RPMI7951 (cell line): ENCODE measurements at places on chromosomes 12 and 14. TPM values are rescaled to one million over a fixed set of nuclear protein-coding genes. Genes with fewer than 3 reads are reported as not detected.

DNA sequence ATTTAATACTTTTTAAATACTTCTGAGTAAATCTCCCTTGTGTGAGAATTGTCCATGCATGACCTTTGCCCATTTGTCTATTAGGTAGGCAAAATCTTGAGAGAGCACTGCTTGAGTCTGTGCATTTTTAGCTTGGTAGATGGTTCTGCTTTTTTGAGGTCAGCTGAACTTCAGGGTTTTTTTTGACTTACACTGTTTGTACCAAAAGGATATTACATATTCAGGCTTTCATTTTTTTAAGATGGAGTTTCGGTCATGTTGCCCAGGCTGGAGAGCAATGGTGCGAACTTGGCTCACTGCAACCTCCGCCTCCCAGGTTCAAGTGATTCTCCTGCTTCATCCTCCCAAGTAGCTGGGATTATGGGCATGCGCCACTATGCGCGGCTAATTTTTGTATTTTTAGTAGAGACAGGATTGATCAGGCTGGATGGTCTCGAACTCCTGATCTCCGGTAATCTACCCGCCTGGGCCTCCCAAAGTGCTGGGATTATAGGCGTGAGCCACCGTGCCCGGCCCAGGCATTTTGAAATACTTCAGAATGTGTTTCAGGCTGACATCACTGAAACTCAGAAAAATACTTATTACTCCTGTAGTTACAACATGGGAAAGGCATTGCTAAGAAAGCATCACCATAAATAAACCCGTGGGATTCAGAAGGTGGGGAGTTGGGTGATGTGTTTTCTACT is 11.1 kb downstream of the RASSF3 start:
- no peak for DNase-seq

GRCh38 chr12:4956054-4956453 is 46.3 kb downstream of the KCNA1 start:
- DNase-seq: no peak

DNA sequence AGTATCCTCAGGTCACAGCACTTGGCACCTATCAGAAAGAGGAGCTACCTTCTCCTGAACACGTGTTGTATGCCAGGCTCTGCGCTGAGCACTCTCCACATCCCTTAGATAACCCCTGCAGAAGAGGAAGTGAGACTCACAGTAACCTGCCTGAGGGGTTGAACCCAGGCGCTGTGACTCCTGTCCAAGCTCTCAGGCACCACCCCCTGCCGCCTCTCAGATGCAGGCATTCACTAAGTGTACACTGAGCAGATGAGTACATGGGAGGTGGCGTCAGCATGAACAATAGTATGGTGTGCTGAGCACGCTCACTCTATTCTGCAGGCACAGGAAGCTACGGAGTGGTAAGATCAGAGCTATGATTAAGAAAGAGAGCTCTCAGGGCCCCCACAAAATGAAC is 21.0 kb upstream of the RIC8B start:
- no peak for DNase-seq

- no peak for DNase-seq
These were observed 39.1 kb upstream of the GZMB start for GRCh38 chr14:24673059-24673458.

DNA sequence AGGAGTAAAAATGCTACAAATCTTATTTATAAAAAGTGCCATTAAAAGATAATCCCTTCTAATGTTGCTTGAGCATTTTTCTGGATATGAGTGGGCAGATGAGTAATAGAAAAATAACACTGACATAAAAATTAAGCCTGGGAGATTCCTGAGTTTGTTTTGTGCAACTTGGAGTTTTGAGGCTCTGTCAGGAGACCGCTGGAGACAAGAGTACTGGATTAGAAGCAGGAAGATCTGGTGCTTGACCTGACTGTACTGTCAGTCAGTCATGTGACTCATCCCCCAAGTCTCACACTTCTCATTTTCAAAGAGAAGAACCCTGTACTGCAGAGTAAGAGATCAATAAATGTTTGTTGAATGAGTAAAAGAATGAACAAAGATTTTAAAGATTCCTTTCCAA is 29.4 kb downstream of the ANO4 start:
- DNase-seq: no peak

Gene ERP27
- total RNA-seq: 0.10 TPM in 1 of 2 replicates, not detected in the other

Gene DGLUCY
- 13.6 and 15.6 TPM in 2 replicates for total RNA-seq

Gene SP7
- not detected in 2 replicates for total RNA-seq

Gene CIT
- total RNA-seq: 35.6 and 36.0 TPM in 2 replicates

Gene TAS2R46
- total RNA-seq: not detected in 2 replicates

Gene RASSF9
- total RNA-seq: under 0.01 TPM in 1 of 2 replicates, not detected in the other

Gene KCNA1
- not detected in 2 replicates for total RNA-seq

Gene PRR4
- total RNA-seq: 1.3 and 2.2 TPM in 2 replicates
